ENCODE measurements at places on chromosomes 6 and 20. TPM values are rescaled to one million over a fixed set of nuclear protein-coding genes. Genes with fewer than 3 reads are reported as not detected.

Gene SMLR1
- total RNA-seq, result not detected

Gene PPP1R16B
- total RNA-seq, result 7.6 TPM

Gene CDH26
- total RNA-seq, result not detected

Gene FAM162B
- 21.3 TPM for total RNA-seq

Gene ANKEF1
- 5.1 TPM for total RNA-seq

Gene PSORS1C1
- total RNA-seq, result 0.26 TPM

Gene SLC22A7
- total RNA-seq, result not detected

Gene COL12A1
- 210 TPM for total RNA-seq

Gene SRF
- total RNA-seq, result 47.1 TPM

Data from uterus (tissue), 4 donors.